ENCODE measurements at places on chromosomes 3 and 15.
A peak's percentile ranks its signal among the peaks of the same experiment; 100 is the strongest.

- DNase-seq = no peak
Observed at GRCh38 chr15:81950841-81951414, 94.9 kb downstream of the MEX3B start.

- DNase-seq = no peak
Observed at GRCh38 chr15:48086576-48086975, 34.2 kb upstream of the SLC24A5 start.

GRCh38 chr3:36911990-36912804 lies 32.7 kb downstream of the TRANK1 start:
- peak; percentile 14 for DNase-seq

DNA sequence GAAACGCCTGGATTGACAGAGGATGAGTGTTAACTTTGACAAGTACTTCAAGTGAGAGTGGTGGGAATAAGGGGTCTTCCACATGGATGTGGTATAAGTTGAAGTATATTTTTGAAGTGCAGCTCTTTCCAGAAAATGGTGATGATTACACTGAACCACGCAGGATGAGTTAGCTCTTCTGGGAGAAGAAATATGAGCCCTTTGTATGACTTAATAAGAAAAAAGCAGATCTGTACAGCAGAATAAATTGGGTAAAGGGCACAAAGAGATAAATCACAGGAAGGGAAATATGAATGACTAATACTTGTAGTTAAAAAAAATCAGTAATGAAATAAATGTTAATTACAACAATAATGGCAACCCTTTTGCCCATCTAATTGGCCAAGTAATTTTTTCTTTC lies 1.3 kb downstream of the CCR3 start:
- DNase-seq = no peak

- no peak for DNase-seq
Observed at GRCh38 chr3:21158861-21159542, 592.0 kb downstream of the ZNF385D start.

DNA sequence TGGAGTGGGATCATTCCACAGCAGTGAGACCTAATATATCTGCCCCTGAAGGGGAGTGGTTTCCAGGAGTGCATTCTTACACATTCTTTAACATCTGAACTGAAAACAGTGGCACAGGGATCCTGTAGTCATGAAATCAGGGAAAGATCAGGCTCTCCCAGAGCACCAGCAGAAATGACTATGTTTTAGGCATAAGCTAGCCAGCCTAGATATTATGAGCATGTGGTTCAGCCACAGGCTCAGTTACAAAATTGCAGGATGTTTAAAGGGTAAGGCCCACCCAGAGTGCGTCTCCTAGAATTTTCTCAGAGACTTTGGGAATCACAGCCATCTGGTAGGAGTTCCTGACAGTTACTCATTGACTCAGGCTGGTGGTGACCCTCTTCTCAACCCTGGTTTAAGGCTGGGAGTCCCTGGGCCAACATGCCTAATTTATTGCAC lies 20.9 kb downstream of the FSTL1 start:
- no peak for DNase-seq

DNA sequence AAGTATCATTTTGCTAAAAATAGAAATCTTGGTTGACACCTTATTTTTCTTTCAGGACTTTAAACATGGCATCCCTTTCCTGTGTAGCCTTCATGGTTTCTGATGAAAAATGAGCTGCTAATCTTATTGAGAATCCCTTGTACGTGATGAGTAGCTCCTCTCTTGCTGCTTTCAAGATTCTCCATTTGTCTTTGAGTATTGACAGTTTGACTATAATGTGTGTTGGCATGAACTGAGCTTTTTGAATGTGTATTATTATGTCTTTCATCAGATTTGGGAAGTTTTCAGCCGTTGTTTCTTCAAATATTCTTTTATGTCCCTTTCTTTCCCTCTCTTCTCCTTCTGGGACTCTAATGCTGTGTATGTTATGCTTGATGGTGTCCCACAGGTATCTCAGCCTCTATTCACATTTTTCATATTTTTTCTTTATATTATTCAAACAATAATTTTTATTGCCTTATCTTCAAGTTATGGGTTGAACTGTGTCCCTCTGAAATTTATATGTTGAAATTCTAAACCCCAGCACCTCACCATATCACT lies 4.1 kb upstream of the C3orf22 start:
- DNase-seq = no peak

- no peak for DNase-seq
Observed at GRCh38 chr15:77179541-77179998, 108.7 kb upstream of the TSPAN3 start.

DNA sequence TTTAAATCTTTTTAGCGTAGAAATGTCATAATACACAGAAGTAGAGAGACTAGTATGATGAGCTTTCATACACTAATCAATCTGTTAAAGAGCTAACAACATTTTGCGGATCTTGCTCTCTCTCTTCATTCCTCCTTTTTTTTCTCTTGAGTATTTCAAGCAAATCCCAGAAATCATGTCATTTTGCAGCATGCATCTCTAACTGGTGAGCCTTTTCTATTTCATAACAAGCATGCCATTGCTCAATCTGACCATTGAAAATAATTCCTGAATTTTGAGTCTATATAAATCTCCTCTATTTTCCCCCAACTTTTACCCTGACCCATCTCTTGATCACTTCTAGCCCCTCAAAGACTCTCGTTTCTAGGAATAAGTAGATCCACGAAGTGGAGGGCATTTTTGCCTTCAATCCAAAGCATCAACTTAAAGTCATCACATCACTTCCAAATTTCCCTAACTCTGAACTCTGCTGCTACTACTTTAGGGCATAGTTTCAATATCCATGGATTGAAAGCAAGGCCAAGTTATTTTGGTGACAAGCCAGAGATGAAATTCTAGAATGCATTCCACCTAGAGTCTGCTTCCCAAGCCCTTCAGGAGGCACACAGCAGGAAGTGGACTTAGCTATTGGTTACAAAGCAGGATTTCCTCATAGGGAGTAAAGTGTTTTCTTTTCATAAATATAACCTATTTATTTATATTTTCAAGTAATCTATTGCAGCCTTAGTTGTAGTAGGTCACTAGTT lies 253.5 kb upstream of the ZPLD1 start:
- DNase-seq = no peak

DNA sequence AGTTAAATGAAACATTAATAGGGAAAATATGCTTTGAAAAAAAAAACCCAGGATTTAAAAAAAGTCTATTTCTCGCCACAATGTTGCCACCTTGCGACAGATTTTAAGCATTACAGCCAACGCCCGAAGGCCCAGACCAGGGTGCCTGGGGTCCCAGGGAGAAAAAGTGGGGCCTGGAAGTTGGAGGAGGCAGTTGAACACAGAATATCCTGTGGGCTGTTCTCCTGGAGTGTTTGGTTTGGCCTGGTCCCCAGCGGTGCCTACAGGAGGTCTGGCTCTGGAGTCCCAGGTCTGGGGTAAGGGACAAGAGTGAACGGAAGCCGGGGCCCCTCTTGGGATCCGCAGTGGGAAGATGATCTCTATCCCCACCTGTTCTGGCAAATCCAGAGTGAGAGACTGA lies 3.4 kb downstream of the RNU6-1 start:
- DNase-seq = peak; percentile 46

- DNase-seq = no peak
Observed at GRCh38 chr15:101526890-101527289, 37.4 kb upstream of the PCSK6 start.

- DNase-seq = no peak
Observed at GRCh38 chr3:156132313-156132712, 11.9 kb downstream of the KCNAB1 start.

- DNase-seq = no peak
Observed at GRCh38 chr3:43790060-43790459, 99.3 kb downstream of the ABHD5 start.

- DNase-seq = no peak
Observed at GRCh38 chr3:46889381-46890110, 12.0 kb downstream of the PTH1R start.

DNA sequence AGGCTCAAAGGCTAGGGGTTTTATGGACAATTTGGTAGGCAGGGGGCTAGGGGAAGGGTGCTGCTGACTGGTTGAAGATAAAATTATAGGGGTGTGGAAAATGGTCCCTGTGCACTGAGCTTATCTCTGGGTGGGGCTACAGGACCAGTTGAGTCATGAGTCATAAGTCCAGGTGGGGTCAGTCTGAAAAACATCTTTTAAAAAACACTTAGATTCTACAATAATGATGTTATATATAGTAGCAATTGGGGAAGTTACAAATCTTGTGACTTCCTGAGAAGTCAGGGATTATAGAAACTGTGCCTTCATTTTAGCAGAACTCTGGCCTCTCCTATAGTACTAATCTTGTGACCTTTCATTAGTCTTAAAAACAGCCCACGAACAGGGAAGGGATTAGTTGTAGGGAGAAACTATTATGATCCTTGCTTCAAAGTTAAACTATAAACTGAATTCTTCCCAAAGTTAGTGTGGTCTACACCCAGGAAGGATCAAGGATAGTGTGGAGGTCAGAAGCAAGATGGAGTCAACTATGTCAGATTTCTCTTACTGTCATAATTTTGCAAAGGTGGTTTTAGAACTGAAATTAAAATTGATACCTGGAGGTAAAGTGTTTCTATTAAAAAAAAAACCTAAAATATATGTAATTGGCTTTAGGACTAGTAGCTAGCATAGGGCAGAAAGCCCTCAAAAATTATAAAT lies 130.1 kb downstream of the P2RY1 start:
- DNase-seq = no peak

GRCh38 chr15:68445351-68445750 lies 13.4 kb upstream of the ITGA11 start:
- no peak for DNase-seq

- DNase-seq = no peak
Observed at GRCh38 chr3:112395181-112395895, 62.4 kb downstream of the CD200 start.

DNA sequence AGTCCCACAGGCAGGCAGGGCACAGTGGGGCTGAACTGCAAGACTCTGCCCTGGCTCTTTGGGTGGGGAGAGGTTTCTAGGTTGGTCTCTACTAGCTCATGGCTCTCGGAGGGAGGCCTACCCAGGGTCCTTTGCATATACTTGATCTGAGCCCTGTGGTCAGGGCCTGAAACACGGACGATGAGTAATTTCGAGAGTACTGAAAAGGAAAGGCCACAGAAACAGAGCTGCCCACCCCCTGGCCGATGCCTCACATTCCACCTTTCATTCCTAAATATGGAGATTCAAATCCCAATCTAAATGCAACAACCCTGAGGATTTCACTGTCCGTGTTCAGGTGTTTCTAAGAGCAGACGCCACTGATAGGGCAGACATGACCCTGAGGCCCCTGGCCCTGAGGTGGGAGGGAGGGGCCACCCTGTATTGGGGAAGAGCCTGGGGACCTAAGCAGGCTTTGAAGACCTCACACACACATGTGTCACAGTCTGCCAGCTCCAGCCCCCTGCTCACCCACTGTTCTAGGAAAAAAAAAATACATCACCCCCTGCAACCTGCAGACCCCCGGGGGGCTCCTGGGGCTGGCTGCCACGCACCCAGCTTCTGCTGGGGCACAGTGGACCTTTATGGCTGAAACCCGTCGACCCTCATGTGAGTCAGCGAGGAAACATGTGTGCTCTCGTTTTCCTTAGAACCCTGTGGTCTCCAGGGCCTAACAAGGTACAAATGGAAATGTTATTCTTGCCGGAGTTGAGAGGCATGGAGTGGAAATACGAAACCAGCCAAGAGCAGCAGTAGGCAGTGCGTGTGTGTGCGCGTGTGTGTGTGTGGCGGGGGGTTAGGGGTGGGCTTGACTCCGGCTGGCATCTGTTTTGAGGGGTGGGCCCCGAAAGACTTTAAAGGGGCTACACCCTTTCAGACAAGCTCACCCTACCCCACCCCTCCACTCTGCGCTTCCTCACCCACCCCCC lies 112.7 kb downstream of the CHSY1 start:
- DNase-seq = no peak

- no peak for DNase-seq
Observed at GRCh38 chr15:91073768-91074167, 26.3 kb upstream of the SV2B start.

DNA sequence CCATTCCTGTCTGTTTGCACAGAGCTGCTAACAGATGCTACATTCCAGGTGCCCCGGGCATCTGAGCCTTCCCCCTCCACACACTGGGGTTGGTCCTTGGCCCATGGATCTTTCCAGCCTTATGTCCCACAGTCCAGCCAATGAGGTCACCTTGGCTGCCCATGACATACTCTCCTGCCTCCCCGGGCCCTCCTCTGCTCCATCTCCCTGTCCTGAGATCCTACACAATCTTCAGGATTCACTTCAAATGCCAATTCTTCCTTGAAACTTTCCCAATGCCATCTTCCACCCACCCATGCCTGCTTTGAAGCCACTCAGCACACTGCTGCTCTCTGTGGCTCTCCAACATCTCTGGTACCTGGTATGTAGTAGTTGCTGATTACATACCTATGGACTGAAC lies 4.3 kb downstream of the CHRNA3 start:
- DNase-seq = no peak

DNA sequence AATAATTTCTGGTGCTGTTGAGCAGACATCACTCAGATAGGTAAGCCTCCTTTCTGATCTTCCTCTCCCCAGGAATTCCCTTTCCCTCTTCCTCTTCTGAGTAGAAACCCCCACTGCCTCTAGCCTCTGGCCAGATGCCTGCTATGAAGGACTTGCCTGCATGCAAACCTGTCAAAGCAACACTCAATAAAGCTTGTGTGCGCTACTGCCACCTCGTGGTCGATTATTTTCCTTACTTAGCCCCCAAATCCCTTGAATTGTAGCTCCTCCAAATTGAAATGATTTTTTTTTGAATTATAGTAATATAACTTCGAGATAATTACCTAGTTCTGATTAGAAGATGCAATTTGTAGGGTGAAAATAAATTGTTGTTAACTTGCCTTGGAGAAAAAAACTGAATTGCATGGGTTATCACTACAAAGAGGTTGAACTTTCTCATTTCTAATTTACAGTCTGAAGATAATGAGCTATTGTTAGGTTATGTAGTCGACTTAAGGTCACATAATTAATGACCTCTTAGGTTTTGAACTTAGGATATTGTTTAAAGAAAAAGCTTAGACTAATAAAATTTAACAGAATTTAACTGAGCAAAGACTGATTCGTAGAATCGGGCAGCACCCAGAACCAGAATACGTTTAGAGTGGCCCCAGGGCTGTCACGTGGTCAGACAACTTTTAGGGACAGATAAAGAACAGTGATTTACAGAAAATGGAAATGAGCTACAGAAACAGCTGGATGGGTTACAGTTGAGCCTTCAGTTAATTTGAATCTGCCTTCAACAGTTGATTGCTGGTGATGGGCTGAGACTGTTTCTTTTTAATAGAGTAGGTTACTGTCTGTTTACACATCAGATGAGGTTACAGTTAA lies 269.3 kb downstream of the ARPP21 start:
- DNase-seq = peak; percentile 16

Data from CD4-positive, alpha-beta T cell (primary cell).